Inflammatory macrophage (primary cell): ENCODE measurements at places on chromosomes 3 and 15.

- peak; percentile 9 for DNase-seq
These were observed 27.2 kb downstream of the MRPL46 start for GRCh38 chr15:88440021-88440420.

GRCh38 chr15:41862515-41863116 is 24.0 kb downstream of the PLA2G4B start:
- no peak for DNase-seq

DNA sequence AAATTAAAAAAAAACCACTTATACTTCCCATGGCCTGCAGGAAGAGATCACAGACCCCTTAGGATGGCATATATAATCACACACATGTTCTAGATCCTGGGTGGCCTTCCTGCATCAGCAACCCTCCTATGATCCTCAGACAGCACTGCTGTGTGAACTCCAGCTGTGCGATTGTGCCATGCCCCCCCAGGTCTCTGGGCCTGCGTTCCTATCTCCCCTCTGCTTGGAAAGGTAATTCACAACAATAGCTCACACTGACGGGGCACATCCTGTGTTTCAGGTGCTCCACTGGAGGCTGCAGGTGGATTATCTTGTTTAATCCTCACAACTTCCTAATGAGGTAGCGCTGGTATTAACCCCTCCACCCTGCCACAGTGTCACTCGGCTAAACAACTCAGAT is 71.2 kb upstream of the GLCE start:
- DNase-seq, result no peak

DNA sequence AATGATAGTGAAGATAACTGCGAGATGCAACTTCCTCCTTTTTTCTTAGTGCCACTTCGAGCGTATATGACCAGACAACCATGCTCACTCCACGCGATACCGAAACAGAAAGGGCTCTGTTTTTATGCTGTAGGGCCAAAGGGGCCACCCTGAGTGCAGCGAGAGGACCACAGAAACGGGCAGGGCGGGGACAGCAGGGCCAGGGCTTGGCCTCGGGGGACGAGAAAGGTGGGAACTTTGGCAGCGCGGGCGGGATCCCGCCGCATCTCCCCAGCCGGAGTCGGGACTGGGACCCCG is 483 bp downstream of the VPS13C start:
- DNase-seq, result peak; percentile 80

- DNase-seq, result no peak
These were observed 16.5 kb downstream of the SLC51A start for GRCh38 chr3:196232882-196233251.
